ENCODE measurements at places on chromosomes 2 and 18.

GRCh38 chr18:46040747-46041104, 31.3 kb downstream of the PSTPIP2 start:
- DNase-seq, result no peak

DNA sequence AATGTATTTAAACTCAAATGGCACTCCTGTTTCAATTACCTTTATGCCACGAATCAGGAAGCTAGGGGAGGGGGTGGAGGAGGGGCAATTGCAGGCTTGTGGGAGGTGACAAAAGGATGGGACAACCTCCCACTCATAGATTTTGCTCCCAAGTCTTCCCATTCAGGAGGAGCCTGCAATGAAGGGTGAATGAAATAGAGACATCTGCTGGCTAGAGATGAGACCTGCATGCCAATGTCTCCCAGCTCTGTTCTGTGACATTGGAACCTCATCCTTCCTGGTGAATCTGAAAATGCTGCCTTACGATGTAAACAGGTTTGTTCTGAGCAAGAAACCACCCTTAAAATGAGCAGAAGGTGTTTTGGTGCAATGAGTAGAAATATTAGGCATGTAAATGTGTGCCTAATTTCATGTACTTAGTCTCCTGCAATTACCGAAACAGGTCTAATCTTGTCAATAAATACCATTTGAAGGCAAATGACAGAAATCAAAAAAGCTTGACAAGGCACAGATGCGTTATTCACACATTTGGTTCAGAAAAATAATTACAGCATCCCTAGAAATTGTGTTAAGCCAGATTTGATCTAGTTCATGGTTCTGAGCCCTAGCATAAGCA, 2.7 kb upstream of the PID1 start:
- peak; percentile 12 for DNase-seq

GRCh38 chr2:74941284-74941683, 17.2 kb upstream of the POLE4 start:
- no peak for DNase-seq

DNA sequence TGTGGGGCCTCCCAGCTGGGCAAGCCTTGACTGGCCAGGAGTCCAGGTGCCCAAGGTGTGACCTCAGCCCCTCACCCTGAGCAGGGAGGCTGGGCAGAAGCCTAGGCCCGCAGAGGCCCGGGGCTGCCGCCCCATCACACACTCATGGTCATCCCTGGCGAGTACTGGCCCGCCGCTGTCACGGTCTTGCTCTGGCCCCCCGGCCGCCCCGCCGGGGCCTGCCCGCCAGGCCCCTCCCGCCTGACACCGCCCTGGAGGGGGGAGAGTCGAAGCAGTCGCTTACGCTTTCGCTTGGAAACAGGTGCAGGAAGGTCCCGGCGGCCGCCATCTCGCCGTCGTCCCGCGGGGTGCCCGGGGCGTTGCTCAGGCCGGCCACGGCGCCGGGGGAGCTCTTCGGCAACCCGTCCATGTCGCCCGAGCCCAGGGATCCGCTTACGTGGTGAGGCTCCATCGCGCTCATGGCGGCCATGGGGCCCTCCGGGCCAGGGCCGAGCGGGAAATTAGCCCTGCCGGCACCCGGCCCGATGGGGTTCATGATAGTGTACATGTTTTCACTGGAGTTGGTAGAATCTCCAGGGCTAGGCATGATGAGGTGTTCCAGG, 26.6 kb upstream of the ANKRD62 start:
- no peak for DNase-seq

DNA sequence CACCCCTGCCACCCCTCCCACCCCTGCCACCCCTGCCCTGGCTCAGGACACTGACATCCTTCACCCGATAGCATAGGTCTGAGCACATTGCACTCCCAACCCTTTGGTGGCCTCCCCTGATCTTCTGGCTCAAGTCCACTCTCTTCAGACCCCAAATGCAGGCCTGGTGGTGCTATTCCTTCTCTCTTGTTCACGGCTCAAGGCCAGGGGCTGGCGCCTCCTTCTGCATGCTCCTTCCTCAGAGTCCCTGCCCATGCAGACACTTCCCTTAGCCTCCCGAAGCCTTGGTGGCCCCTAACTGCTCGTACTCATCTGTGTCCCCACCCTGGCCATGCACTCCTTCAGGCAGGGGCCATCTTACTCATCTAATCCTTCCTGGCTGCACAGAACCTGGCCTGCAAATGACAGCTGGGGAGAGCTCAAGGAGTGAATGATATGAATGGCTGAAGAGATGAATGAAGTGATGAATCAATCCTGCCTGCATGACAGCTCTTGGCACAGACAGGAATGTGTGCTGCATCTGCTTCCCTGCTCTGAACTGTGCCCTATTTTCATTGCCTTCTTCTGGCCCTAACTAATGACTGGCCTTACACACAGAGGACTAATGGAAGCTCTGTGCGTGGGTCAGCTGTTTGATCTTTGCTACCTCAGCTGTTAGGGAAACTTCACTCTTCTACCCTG, 290.8 kb downstream of the DYSF start:
- no peak for DNase-seq

Measured in T-helper 2 cell (primary cell).